Hematopoietic multipotent progenitor cell treated with erythropoietin and hydrocortisone succinate and interleukin-3 and kit ligand, for 6 days (in vitro differentiated cells): ENCODE measurements at places on chromosomes 2 and 18.

DNA sequence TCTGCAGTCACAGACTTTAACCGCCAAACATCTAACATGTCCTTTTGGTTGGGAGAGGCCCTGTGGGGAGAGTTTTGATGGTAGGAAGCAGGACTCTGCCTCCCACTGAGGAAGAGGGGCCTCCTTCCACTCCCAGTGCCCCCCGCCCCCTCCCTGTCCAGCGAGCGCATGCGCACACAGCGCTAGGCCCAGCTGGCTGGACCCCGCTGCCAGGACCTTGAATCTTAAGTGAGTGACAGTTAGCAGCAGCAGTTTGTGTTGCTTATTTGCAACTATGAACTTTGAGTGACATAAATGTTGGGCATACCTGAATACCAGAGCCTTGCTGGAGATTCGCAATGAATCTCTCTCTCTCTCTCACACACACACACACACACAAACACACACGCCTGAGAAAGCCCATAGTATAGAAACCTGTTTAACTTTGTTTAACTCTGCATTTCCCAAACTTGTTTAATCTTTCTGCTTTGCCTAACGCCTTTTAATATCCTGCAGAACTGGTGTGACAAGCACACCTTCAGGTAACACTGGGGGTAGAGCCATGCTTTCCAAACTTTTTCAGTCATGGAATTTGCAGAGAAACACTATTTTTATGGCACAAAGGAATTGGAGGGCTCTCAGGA, 134.6 kb upstream of the SMAD2 start:
- no peak for DNase-seq

DNA sequence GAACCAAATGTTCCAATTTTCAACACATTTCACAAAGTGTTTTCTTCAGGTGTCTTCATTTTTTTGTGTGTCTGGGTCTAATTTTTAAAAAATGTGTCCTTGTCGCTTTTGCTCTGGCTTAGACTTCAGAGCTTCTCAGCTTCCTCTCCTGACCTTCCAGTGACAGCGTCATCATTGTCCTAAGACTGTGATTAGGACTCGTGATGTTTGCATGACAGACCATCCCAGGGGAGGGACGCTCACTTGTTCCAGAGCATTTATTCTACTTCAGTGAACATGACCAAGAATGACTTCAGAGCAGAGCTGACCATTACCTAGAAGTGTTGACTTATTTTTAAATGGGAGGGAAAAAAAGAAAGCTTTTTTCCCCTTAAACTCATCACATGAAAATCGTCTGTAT, 591.9 kb downstream of the IRS1 start:
- DNase-seq = no peak

DNA sequence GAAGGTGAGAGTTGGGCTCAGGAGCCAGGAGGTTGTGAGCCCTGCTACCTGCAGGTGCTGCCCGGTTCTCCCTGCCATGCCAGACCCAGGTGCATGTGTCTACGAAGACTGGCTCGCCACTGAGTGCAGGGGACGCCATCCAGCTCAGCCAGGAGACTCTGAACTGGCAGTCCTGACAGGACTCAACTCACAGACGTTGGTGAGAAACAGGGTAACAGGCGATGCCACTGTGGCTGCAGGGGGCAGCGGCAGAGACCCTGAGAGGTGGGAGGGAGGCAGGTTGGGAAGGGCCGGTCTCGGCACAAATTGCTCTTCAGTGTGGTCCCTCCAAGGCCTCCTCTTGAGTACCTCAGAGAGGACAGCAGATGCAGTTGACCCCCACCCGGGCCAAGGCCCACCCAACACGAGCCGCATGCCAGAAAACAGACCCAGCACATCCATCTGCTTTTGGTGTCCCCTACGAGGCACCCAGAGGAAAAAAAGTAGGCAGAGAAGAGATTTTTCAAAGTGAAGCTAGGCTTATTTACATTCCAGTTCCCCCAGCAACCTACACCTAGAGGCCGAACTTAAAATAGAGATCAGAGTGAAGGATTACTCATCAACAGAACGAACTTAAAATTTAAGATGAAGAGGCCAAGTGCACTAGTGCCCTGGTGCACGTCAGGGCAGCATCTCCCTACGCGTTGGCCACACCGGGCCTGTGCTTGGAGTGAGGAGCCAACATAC, 184.8 kb downstream of the SEPTIN10 start:
- DNase-seq = no peak

GRCh38 chr18:7174344-7175095, 56.4 kb upstream of the LRRC30 start:
- peak; percentile 19 for DNase-seq

GRCh38 chr18:61719671-61720070, 173.1 kb downstream of the RNF152 start:
- no peak for DNase-seq

DNA sequence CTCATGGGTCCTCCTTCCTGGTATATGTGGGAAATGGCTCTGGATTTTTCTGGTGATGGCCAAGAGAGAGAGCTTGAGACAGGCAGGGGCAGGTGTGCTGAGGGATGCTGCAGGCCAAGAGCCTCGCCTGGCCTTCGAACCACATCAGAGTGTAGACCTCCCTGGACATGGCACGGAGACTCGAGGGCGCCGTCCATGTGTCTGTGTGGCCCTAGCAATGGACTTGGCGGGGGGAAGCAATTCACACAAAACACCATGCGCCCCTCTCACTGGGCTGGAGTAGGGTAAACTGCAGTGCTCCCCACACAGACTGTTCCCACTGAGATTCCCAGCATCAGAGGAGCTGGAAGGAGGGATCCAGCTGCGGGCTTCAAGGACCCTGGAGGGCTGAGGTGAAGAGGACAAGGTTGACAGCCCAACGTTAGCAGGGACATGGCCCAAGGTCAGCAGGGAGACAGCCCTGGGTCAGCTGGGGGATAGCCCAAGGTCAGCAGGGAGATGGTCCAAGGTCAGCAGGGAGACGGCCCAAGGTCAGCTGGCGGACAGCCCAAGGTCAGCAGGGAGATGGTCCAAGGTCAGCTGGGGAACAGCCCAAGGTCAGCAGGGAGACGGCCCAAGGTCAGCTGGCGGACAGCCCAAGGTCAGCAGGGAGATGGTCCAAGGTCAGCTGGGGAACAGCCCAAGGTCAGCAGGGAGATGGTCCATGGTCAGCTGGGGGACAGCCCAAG, 75.4 kb upstream of the HDAC4 start:
- DNase-seq = no peak

DNA sequence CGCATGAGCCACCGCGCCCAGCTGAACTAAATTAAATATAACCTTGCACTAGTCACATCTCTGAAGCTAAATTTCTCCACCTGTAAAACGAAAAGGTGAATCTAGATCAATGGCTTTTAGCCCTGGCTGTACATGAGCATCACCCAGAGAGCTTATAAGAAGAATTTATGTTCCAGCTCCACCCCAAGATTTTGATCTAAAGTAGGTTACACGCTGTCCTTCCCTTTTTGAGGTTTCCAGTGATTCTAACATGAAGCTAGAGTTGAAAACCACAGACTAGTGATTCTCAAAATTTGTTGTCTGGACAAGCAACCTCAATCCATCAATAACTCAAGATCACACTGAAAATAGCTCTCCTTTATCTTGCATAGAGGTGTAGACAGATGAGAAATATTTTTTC, 208.8 kb upstream of the CRIM1 start:
- DNase-seq = peak; percentile 2

DNA sequence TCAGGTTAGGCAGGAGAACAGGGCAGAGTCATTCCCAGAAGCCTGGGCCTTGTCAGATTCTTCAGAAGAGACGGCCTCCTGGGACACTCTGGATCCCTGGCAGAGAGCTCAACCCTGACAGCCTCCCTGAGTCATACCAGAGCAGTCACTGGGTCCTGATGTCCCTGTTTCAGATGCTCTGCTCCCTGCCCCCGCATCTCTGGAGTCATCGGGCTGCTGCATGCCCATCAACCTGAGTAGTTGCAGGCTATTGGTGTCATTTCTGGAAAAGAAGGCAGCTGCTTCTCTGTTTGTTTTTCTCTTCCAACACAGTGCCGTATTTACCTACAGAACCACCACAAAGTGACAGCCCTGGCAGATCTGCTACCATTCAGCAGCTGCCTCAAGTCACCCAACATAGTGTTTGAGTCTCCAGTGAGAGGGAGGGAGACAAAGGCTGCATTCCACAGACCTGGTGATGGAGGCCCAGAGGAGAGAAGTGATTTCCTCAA, 145.1 kb downstream of the B3GNT2 start:
- no peak for DNase-seq

GRCh38 chr2:108575132-108575966, 41.1 kb downstream of the LIMS1 start:
- no peak for DNase-seq

- no peak for DNase-seq
Measured at GRCh38 chr2:235201756-235202155, 249.9 kb downstream of the SH3BP4 start.

GRCh38 chr2:24617424-24617823, 126.4 kb downstream of the NCOA1 start:
- peak; percentile 25 for DNase-seq

GRCh38 chr2:197848602-197849001, 44.2 kb downstream of the PLCL1 start:
- no peak for DNase-seq

DNA sequence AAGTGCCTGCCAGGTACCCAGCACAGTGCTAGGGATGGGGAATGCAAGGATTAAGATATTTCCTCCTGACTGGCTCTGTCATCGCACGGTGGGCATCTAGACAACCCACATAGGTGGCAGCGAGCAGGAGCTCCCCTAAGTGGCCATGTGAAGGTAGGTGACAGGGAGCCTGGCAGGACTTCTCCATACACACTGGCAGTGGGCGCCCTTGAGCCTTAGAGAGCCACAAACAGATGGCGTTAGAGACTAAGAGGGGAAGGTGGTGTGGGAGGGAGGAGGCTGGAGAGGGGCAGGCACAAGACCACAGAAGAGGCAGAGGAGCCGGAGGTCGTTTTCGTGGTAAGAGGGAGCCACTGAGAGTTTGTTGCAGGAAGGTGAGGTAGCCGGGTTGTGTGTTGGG, 15.2 kb downstream of the PRELID3A start:
- DNase-seq = peak; percentile 87

GRCh38 chr18:13141209-13141608, 77.4 kb upstream of the LDLRAD4 start:
- DNase-seq = no peak

GRCh38 chr2:170739048-170739447, 23.9 kb downstream of the SP5 start:
- no peak for DNase-seq

DNA sequence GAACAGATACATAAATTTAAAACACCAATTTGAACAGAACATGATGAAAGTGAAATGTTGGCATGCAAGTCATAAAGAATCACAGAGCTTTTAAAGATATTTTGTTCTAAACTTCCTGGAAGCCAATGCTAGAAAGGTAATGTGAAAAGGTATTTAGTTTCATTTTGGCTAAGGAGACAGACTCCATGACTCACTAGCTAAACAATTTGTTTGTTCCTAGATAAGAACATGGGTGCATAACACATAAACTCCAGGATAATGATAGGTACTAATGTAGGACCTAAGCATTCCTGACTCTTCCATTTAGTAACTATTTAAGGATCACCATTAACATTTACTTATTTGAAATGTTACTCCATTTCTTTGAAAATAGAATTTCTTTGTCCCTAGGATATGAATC, 292.5 kb upstream of the CNTNAP5 start:
- DNase-seq = no peak

- DNase-seq = peak; percentile 82
Measured at GRCh38 chr2:65435625-65436168, 3.3 kb upstream of the SPRED2 start.

GRCh38 chr18:23970161-23971096, 44.1 kb upstream of the TTC39C start:
- peak; percentile 50 for DNase-seq

- no peak for DNase-seq
Measured at GRCh38 chr2:218266316-218266979, 3.5 kb downstream of the AAMP start.

- no peak for DNase-seq
Measured at GRCh38 chr2:209044307-209044706, 379.5 kb upstream of the MAP2 start.

DNA sequence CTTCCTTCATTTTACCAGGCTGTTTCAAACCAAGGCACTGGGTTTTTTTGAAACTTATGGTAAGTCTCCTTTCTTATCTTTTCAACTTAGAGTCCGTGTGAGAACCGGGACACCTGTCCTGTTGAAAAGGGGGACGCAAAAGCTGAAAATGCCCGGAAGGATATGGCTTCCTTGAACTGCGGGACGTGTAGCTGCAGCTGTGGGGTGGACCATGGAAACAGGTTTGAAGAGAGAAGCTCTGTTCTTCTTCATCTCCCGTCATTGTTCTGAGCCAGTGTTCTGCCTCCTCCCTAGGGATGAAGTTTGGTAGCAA, 29.5 kb upstream of the DNAJC27 start:
- DNase-seq = no peak
